Motor neuron (in vitro differentiated cells): ENCODE measurements at places on chromosomes 1 and 21.
A peak's percentile ranks its signal among the peaks of the same experiment; 100 is the strongest.

- no peak for ATAC-seq
Measured at GRCh38 chr1:245121523-245121922, 33.3 kb upstream of the KIF26B start.

GRCh38 chr1:116568662-116569380, 2.0 kb downstream of the CD58 start:
- no peak for ATAC-seq

DNA sequence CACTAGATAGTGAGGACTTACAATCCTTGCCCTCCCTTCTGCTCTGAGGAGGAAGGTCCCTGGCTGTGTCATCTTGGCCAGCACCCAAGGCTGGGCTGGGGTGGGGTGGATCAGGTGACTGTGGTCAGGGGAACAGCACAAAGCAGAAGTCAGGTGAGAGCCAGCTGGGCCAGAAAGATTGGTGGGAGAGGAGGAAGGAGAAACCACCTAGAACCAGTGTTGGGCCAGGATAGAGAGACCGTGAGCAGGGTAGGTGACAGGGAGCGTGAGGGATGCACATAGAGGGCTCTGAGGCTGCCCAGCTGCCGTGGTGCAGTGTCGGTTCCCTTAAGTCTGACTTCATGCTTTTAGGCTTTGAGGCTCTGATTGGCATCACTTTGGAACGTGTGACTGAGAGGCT, 22.7 kb downstream of the NCF2 start:
- peak; percentile 15 for ATAC-seq

GRCh38 chr1:168582688-168583336, 6.4 kb downstream of the XCL1 start:
- peak; percentile 29 for ATAC-seq

DNA sequence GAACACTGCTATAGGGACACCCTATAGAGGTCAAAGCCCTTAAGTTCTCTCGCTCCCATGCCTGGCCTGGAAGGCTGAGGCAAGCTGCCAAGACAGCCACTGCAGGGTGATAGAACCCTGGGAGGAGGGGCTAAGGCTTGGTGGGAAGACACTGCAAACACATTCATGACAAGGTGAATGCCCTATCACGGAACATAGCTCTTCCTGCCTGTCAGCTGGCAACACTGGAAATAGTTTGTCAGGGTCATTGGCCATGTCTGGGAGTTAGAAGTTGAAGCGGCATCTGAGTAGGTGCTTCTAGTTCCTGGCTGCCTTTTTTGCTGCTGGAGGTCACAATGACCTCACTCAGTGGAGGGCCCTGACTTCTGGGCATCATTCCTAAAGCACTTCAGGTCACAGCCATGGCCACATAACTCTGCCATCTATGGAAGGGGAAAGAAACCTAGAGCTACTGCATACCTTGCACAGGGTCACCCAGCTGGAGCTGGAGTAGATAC, 4.2 kb downstream of the FABP3 start:
- no peak for ATAC-seq

GRCh38 chr21:32330784-32331311, 32.2 kb downstream of the MRAP start:
- no peak for ATAC-seq

GRCh38 chr1:40607921-40608320, 57.6 kb downstream of the RIMS3 start:
- no peak for ATAC-seq

DNA sequence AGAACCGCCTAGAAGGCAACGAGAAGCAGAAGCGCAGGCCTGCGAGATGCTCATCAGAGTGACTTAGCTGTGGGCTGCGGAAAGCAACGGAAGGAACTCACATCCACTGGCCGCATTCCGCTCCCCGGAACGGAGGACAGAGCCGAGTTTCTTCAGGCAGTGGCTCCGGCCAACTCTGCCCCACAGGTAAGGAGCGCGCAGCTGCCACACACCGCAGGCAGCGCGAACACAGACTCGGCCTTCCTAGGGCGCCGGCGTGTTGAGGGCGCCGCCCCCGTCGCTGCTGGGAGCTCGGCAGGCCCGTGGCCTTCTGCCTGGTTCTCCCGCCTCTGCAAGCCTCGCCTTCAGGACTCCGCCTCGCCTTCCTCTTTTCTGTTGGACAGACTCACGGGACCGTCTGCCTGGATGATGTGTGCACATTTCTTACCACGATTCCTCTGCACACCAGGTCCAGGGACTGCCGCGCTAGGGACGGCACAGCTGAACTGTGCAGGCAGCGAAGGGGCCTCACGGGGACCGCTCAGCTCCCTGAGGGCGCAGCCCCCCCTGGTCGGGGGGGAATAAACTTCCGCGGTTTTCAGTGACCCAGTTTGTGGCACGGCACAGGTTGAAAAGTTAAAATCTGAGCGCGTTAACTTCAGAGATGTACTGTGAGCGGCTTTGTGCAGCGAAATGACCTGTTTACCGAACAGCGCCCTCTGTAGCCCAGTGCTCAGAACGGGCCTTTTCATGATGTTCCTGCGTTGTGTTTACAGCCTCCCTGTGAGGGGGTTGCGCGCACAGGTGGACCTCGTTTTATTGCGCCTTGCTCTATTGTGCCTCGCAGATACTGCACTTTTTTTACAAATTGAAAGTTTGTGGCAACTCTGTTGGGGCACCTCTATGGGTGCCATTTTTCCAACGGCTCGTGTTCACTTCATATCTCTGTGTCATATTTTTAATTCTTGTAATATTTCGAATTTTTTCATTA, 15.8 kb downstream of the TCP10L start:
- ATAC-seq = peak; percentile 95

GRCh38 chr1:241825581-241825980, 22.4 kb upstream of the EXO1 start:
- ATAC-seq = peak; percentile 12

DNA sequence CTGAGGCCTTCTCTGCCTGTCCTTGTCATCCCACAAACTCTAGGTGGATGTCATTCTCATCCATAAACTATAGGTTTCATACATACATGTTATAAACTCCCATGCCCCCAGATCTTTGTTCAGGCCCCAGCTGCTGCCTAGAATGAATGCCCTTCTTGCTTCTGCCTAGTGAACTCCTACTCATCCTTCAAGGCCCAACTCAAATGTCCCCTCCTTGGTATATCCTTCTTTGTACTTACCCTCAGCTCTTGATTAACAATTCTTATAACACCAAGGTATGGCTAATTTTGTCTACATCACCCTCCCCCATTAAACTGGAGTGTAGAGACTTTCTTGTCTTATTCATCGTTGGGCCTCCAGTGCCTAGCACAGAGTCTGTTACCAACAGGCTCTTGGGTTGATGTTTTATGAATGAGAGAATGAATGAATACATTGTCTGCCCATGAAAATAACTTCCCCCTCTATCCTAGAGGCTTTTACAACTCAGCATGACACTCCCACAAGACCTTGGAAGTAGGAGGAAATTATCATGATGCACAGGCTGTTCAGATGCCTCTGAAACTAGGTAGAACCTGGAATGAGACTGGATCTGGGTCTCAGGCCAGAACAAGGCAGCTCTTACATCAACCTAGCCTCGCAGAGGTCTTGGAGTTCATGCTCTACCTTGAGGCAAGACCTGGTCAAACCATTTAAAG, 26.9 kb downstream of the EPHB2 start:
- no peak for ATAC-seq

DNA sequence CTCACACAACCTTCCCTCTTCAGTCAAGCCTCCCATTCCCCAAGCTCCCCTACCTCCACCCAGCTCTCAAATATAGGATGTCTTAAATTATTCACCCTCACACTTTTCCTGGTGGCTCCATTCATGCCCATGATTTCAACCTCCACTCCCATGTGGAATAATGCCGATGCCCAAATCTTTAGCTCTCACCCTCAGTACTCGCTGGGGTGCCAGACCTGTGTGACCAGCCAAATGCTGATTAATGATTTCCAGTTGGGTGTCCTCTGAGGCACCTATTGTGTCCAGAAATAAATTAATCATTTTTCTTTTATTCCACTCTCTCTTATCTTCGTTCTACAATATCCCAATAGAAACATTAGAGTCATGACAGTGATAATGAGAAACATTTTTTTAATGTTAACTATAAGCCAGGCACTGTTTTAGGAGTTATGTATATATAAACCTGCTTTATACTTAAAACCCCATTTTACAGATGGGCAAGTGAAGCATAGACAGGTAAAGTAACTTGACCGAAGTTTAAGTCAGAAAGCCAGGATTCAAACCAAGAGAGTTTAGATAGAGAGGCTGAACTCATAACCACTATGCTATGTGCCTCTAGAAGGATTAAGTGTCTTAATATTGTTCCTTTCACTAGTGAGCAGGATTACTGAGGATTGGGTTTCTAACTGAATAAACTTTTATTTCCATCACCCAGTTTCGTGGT, 209.7 kb downstream of the DUSP10 start:
- no peak for ATAC-seq

- ATAC-seq = no peak
Measured at GRCh38 chr21:41601573-41602368, 93.8 kb upstream of the TMPRSS2 start.

DNA sequence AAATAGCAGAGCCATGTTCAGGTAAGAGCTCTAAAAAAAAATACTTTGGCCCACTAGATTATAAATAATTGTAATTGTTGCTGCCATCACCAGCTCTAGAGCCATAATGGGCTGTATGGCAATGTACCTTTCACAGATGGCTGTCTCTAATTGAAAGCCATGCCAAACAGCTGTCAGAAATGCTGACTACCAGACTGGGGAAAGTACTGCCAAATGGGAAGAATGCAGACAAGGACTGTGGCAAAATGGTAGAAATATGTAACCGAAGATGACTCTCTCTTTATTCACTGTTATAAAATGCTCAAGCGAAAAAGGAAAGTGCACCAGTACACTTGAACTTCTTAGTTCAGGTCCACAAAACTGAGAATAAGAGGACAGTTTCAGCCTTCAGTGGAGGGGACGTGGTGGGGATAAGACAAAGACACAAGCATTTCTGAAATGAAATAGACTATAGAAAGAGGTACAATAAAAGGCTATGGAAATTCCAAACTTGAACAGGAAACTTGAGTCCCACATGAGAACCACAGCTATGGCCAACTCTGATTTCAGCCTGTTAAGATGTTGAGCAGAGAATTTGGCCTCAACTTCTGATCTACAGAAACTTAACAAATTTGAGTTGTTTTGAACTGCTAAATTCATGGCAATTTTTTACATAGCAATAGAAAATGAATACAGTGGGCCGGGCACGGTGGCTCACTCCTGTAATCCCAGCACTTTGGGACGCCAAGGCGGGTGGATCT, 46.5 kb upstream of the LPGAT1 start:
- ATAC-seq = no peak

DNA sequence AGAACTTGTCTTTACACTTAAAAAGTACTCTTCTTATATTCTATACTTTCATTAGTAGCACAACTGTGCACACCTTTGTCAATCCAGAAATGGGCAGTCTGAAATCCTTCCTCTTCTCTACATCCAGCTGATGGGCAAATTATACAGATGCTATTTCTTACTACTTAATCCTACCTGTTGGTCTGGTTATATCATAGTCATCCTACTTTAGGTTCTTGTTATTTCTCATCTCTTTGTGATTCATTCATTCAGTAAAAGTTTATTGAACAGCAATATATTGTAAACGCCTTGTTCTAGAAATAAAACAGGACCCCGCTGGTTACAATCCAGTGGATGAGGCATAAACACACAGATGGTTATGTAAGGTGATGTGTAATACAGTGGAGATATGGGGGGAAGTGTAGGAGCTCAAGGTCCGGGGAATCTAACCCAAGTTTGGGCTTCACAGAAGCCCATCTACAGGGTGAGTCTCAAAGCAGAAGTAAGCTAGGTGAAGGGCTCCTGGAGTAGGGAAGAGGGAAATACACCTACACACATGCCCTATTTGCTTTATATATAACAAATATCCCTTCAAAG, 11.8 kb upstream of the FUBP1 start:
- no peak for ATAC-seq

DNA sequence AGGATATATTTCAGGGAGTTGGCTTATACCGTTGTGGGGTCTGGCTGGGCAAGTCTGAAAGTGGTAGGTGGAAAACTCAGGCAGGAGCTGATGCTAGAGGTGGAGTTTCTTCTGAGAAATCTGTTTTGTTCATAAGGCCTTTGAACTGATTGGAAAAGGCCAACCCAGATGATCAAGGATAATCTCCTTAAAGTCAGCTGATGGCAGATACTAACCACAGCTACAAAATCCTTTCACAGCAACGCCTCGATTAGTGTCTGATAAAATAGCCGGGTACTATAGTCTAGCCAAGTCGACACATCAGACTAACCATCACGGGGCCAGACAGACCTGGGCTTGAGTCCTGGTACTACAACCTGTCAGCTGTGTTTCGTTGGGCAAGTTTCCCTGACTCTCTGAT, 21.4 kb downstream of the OPRD1 start:
- ATAC-seq = no peak

DNA sequence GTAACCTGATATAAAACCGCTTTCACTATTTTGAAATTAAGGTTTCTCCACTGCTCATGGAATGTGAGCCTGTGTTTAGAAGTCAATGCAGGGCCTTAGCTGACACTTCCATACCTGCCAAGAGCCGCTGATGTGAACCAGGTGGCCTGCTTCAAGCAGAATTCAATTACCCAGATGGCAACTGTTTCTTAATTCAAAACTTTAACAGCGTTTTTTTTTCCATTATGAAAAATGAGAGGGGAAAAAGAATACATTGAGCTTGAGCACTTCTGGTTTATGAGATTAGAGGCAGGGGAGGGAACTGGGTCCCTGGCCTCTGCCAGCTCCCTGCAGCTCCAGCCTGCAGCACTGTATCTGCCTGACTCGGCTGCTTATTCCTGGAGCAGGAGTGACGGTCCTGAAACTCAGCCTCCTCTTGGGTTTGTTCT, 7.7 kb upstream of the ATP1A1 start:
- no peak for ATAC-seq

DNA sequence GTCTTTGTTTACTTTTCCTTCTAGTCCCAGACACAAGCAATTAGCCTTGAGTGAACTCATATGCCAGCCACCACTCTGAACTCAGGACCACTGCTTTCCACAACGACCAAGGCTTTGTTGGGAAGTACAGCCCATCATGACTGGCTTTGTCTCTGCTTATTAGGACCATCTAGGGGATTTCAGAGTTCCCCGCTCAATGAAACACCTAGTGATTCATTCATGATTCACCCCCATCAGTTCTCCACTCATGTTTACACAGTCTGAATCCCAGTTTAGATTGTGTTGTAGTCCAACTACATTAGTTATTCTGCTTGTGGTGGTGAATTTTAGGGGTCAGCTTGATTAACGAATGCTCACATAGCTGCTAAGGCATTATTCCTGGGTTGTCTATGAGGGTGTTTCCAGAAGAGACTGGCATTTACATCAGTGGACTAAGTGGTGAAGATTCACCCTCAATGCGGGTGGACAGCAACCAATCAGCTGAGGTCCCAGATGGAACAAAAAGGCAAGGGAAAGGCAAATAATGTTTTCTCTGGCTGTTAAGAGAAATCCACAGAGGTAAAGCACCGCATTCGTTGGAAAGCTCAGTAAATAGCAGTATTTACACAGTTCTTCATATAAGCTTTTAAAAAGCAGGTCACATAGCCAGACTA, 122.7 kb downstream of the RGS21 start:
- ATAC-seq = no peak

GRCh38 chr1:221987860-221988520, 246.1 kb upstream of the DUSP10 start:
- ATAC-seq = peak; percentile 52

- ATAC-seq = no peak
Measured at GRCh38 chr21:44199448-44199847, 41.3 kb downstream of the ICOSLG start.

- ATAC-seq = no peak
Measured at GRCh38 chr1:235993652-235994051, 71.2 kb downstream of the NID1 start.
